Glutamatergic neuron (in vitro differentiated cells): ENCODE measurements at places on chromosomes 6 and 20.

DNA sequence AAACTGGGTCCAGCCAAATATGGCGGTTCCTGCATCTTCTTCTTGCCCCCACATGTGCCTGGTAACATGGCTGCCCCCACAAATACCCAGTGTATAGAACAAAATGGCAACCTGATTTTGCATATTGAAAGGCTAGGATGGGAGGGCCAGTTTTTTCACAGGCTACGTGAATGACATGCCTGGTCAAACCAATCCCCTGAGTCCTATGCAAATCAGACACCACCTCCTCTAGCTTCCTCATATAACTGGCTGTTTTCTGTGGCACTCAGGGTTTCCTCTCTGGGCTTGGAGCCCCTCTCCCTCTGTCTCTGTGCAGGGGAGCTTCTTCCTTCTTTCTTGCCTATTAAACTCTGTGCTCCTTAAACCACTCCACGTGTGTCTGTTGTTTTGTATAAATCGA is 372.1 kb downstream of the KIF16B start:
- no peak for DNase-seq

- no peak for DNase-seq
Measured at GRCh38 chr6:26214803-26215584, 127.8 kb downstream of the HFE start.

- no peak for DNase-seq
Measured at GRCh38 chr6:12371641-12372146, 81.5 kb downstream of the EDN1 start.

GRCh38 chr6:37285861-37286311 is 27.9 kb upstream of the TMEM217 start:
- DNase-seq, result no peak

DNA sequence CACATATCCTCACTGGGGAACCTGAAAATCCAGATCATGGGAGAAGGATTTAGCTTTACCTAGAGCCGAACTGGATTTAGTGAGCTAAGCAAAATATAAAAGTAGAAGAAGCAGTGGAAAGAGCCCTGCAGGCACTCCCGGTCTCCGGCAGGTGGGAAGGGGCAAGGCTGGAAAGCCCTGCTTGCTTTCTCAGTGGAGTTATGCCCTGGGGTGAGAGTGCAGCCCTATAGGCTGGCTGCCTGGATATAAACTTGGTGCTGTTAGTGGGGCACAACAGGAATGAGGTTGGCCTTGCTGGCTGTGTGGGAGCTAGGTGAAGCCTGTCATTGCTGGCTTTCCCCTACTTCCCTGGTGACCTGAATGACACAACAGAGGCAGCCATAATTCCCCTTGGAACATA is 122.0 kb downstream of the CDK19 start:
- DNase-seq, result no peak

DNA sequence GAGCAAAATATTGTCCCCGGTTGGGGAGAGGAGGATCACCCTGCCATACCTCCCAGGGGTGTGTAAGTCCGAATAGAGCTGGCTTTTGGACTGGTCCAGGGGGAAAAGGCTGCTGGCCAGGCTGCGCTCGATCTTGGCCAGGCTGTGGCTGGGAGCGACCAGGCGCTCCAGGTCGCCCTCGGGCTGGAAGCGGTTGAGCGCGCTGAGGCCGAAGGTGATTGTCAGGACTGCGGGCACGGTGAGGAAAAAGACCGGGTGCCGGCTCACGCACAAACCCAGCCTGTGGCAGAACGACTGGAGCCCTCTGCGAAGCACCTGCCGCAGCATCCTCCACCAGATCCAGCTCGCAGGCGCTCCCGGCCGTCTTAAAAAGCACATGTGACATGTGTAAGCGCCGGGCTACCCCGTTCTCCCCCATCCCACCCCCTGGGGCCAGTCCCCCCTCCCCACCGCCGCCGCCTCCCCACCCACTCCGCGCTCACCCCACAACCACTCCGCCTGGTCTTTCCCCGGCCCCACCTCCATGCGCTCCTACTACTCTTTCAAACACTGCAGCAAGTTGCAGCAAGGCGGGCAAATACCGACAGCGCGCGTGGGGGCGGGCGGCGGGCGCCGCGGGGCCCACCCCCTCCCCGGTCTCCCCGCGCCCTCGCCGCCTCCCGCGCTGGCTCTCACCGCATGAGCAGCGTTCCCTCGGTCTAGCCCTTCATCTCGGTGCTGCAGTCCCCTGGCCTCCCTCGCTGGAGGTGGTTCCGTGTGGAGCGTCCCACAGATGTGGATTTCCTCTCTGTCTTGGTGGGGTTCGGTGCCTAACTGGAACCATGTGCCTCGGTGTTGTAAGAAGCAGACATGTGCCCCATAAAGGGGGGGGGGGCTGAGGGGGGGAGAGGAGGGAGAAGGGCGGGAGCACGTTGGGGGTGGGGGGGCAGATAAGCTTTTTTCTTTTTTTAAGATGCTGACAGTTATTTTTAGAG is 42.4 kb downstream of the PTCHD4 start:
- peak; percentile 48 for DNase-seq

DNA sequence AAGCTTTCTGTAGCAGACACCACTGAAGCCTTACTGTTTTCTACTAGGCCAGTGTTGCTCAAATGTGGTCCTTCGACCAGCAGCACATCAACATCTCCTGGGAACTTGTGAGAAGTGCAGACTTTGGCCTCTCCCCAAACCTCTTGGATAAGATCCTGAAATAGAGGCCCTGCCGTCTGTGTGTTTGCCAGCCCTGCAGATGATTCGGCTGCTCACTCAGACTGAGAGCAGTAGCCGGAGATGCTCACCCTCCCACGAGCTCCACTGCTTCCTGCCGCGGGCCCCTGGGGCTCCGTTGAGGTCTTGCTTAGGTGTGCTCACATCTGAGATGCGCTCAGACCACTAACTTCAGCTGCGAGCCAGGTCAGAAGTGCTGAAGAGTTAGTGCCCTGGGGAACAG is 129.5 kb upstream of the SSTR4 start:
- no peak for DNase-seq

GRCh38 chr6:83430611-83431544 is at the start of gene ME1:
Gene ME1 (minus strand): TSS chr6:83431051. CDS start chr6:83430954, 97 bp downstream.
- peak; percentile 70 for DNase-seq

DNA sequence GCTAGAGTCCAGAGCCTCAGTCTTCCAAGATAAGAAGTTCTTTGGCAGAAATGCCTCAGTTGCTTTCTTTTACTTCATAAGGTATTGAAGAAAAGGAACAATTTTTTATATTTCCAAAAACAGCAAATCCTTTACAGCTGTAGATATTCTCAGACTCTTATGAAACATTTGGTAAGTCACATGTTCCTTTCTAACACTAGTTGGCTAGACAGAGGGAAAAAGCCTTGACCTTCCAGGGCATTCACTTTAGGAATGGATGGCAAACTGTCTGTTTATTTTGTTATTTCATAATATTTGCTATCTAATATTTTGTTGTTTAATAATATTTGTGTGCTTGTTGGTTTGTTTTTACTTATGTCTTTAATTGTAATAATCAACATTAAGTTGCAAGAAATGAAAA is 140.8 kb downstream of the PTPRK start:
- no peak for DNase-seq

GRCh38 chr20:46764068-46764467 is 54.6 kb downstream of the SLC2A10 start:
- DNase-seq, result no peak

DNA sequence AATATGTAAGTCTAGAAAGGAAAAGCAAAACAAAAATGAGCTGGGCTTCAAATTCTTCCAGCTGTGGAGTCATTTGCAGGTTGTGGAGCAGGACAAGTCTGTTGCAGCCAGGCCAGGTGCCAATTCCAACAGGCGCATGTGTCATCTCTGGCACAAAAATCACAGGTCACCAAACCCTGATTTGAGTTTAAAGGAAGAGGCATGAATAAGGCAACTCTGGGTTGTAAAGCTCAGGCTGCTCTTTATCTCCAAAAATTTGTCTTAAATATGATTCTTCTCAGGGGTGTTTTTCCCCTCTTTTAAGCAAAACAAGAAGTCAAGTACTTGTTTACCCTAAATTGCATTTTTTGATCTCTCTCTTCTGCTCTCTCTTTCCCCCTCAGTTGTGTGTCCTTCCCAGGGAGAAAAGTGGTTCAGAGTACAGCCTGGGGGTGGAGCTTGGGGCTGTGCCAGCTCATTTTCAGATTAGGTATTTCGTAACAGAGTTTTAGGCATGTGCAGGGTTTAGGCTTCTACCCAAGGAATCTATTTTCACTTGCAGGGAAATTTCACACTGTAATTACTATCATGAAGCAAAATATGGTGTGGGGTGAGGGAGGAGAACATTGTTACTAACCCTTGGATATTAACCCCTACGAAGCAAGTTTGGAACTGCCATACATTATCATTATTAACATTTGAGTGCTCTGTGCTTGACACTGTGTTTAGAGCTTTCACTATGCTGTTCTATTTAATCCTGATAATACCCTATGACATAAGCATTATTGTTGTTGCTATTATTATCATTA is 8.3 kb upstream of the NCOA3 start:
- DNase-seq, result no peak

DNA sequence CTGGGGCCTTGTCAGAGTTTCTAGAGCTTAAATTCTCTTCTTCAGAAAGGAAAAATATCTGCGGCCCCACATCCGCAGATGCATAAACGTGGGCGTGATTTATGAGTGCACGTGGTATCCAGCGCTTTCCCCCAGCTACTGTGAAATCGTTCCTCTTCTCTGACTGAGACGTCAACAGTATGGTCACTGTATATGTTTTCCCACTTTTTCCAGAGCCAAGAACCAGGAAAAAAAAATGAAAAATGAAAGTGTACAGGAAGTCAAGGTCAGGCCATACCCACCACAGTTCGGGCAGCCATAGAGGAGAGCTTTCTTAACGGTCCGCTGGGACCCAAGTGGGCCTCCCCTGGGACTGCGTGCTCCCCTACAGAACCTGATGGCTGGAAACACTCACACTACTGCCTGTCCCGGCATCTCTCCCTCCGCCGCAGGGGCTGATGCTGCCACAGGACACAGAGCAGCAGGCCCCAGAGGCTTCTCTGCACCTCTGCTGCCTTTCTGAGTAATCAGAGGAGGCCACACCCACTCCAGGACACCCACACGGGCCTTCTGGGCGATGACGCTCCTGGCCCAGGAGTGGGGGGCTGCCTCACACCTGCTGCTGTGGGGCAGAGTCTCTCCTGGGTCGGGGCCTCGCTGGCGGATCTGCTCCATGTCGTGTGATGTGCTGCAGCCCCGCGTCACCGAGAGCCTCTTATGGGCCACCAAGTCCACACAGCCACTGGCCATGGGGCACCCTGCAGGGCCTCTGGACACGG is 16.4 kb upstream of the STX16 start:
- DNase-seq, result peak; percentile 18

DNA sequence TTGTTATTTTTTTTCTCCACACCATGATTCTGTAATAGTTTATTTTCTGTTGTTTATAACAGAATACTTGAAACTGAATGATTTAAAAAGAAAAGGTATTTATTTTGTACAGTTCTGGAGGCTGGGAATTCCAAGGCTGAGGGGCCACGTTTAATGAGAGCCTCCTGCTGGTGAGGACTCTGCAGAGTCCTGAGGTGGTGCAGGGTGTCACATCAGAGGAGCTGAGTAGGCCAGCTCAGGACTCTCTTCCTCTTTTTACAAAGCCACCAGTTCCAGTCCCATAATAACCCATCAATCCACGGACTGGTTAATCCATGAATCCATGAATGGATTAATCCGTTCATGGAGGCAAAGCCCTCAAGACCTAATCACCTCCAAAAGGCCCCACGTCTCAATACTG is 71.6 kb downstream of the TFAP2A start:
- no peak for DNase-seq

DNA sequence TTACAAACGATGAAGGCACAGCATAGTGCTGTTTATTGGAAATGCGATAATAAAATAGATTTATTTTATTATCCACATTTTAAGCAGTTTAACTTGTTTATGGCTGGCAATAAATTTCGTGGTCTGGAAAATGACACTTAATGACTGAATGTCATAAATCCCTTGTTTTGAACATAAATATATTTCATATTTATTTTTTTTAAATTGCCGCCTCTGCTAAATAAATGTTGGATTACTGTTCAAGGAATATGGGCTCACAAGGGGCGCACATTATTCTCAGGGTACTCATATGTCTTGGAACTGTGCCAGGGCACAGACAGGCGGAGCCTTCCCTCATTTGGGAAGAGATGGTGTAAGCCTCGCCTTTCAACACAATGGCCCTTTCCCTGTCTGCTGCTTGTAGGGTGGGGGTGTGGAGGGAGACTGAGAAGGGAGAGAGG is 134.3 kb downstream of the PXDC1 start:
- no peak for DNase-seq

DNA sequence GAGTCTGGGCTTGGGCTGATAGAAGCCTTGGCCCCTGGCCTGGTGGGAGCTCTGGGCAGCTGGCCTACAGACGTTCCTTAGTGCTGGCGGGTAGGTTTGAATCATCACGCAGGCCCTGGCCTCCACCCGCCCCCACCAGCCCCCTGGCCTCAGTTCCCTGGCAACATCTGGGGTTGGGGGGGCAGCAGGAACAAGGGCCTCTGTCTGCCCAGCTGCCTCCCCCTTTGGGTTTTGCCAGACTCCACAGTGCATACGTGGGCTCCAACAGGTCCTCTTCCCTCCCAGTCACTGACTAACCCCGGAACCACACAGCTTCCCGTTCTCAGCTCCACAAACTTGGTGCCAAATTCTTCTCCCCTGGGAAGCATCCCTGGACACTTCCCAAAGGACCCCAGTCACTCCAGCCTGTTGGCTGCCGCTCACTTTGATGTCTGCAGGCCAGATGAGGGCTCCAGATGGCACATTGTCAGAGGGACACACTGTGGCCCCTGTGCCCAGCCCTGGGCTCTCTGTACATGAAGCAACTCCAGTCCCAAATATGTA is 957 bp upstream of the VEGFA start:
- DNase-seq, result no peak

DNA sequence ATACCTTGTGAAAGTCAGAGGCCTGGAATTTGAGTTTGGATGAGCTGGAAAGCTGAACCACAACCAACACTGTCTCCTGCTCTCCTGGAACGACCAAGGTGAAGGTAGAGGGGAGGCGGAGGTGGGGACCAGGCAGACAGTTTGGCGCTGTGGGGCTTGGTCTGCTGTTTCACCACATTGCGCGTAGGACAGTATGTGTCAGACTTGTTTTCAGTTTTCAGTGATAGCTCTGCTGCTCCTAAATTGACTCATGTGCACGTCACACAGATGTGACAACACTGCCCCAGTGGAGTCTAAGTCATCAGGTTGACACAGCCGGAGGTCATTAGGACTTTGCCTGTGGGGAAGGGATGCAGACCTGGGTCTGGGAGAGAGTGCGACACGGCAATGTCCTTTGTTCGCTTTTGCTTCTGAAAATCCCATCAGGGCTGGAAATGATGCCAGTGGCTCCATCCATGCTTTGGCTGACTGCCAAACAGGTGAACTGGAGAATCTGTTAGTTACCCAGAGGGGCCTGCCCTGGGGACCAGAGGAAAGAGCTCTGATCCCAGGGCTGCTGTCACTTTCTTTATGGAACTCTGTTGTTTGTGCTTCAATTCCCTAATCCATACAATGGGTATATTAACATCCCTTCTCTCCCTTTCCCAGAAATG is 255.5 kb downstream of the CDC5L start:
- DNase-seq, result no peak

DNA sequence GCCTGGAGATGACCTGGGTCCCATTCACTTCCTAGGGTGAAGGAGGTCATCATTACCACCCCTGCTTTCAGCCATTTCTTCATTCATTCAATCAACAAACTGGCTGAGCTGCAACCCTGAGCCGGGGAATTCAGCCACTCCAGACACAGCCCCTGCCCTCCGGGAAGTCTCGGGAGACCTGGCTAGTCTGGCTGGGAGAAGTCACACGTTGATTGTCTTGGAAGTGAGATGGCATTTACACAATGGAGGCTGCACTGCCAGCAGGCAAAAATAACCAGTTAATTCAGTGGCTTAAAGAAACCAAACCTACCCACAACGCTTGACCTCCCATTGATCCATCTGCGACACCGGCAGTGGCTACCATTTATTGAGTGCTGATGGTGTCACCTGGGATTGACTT is 2.0 kb upstream of the PMEPA1 start:
- no peak for DNase-seq

- no peak for DNase-seq
Measured at GRCh38 chr6:41621367-41621766, 16.9 kb upstream of the MDFI start.
